Mesenteric fat pad (tissue), 1 donor: ENCODE measurements at places on chromosomes 11 and 22.
A peak's percentile ranks its signal among the peaks of the same experiment; 100 is the strongest.

- peak; percentile 86 for DNase-seq
Measured at GRCh38 chr11:71500601-71501021, 26.5 kb upstream of the KRTAP5-7 start.

DNA sequence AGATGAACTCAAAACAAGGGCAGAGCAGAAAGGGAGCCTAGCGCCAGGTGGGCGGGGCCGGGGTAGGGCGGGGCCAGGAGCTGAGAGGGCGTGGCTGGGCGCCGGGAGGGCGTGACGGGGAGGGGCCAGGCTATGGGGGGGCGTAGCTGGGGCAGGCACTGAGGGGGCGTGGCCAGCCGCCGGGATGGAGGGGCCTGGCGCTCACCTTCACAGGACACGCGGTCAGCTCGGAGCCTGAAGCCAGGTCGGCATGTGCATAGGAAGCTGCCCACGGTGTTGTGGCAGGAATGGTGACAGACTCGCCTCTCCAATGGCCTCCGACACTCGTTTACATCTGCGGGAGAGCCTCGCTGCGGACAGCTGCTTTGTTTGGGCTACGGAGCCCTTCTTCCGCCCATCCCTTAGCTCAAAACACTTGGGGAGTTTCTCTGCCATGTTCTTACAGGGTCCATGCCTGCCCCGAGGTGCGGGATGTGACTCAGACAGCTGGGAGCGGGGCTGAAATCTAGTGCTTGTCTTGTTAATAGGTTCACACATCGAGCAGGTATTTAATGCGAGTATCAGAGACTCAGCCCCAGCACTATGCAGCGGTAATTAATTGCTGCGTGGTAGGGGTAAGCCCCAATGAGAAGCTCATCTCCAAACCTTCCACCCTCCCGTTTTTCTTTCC is 13.4 kb downstream of the VWCE start:
- no peak for DNase-seq

GRCh38 chr22:41078931-41079330 is 13.5 kb upstream of the EP300 start:
- no peak for DNase-seq

DNA sequence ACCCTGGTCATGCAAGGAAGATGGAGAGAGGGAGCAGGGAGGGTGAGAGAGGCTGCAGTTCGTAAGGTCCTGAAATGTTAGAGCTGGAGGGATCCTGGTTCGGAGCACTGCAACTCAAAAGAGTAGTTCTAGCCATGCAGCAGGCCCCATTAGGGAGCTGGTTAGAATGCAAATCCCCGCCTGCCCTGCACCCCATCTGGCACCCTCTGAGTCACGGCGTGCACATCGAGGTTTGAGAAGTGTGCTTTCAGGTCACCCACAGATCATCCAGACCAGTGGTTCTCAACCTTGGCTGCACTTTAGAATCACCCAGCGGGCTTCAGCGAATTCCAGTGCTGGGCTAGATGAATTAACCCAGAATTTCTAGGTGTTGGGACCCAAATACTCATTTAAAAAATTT is 48.2 kb downstream of the ST3GAL4 start:
- no peak for DNase-seq

- no peak for DNase-seq
Measured at GRCh38 chr11:83175815-83176214, 17.7 kb upstream of the ANKRD42 start.

DNA sequence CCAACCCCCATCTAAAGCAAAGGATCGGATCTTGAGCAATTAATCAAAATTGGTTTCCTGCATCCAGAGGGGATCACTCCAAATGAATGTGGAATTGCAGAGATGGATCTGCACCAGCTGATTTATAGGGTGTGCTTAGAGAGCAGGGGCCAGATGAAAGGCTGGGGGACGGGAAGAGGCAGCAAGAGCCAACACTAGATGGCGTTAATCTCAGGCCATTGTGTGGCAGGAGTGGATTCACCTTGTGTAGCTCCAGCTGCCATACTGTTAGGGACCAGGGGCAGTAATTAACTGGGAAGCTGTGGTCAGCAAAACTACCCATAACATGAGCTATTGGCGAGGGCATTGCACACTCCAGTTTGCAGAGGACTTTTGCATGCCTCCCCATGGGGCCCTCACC is 35.6 kb downstream of the SERPINH1 start:
- no peak for DNase-seq

DNA sequence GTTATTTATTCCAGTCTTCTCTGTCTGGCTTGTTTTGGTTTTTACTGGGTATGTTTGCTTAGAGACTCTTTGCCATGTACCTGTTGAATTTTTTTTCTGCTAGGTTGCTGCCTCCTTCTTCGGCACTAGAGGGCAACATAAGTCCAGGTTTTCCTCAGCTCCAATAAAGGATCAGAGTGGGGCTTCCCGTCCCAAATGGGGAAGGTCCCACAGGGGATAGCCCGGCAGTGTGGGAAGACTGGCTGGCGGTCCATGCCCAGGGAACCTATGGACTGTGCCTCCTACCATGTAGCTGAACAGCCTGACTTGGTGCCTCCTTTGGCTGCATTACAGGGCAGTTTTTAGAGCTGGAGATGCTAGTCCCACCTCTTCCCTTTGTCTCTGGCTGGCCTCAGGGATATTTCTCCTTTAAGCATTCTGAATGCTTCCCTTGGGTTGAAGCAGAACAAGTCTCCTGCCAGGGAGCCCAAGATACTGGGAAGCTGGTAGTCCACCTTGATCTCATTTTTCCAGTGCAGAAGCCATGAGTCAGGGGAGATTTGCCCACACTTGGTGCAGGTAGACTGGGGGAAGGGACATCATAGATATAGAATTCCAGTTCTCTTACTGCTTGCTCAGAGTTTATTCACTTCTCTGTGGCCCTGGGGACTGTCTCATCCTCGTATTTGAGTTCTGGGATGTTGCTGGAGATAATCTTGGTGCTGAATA is 60.2 kb downstream of the BRD1 start:
- peak; percentile 67 for DNase-seq

- DNase-seq: no peak
Measured at GRCh38 chr11:1024597-1025409, 11.7 kb downstream of the MUC6 start.

DNA sequence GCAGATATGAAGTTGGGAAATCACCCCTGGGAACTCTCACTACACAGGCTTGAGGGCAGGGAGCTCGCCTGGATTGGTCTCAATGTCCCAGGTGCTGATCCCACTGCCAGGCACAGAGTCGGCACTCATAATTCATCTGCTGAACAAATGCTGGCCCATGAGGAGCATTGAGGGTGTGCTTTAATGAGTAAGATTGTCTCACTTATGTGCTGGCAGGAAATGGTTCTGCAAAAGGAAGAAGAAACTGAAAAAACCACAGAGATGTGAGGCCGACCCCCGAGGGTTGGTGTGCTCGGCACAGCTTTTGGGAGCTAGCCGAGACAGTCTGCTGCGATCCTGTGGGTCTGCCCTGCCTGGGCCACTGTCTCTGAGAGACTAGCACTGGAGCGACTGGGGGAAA is 9.4 kb downstream of the PLAAT2 start:
- no peak for DNase-seq

- no peak for DNase-seq
Measured at GRCh38 chr11:113377681-113378412, 9.7 kb upstream of the ANKK1 start.

DNA sequence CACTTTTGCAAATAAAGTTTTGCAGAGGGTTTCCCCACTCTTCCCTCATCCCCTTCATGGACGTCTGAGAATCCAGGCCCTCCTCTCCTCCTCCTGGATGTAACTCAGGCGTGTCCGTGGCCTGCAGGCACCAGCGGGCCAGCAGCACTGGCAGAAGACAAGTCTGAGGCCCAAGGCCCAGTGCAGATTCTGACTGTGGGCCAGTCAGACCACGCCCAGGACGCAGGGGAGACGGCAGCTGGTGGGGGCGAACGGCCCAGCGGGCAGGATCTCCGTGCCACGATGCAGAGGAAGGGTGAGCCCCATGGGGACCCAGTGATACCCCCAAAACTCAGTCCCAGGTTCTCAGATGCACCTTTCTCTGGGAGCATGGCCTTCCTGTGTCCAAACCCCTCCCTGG is 14.4 kb downstream of the TUB start:
- peak; percentile 73 for DNase-seq
